ENCODE measurements at places on chromosomes 3 and 15. TPM values are rescaled to one million over a fixed set of nuclear protein-coding genes. Genes with fewer than 3 reads are reported as not detected.

DNA sequence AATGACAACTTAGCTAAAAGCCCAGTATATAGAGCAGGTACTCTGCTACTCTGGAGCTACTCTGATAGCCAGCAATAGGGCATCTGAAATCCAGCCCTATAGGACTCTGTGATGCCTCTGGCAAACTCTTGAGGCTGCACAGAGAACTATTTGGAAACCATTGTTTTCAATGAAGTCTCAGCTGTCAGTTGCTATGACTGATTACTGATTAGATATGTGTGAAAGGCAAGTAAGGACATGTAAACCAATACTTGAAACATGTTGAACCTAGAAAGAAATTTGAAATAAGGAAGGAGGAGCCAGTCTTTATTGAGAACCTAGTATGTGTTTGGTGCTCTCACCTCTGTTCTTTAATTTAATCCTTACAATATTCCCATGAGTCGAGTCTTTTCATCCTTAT is 40.2 kb upstream of the CRTC3 start:
- H3K4me1 ChIP-seq: no peaks in the 10 kb centered on the region
- H3K36me3 ChIP-seq: peaks cover 92% of the 10 kb centered on the region
- H3K27ac ChIP-seq: no peak overlapping the region
- no peak for DNase-seq
- H3K4me3 ChIP-seq: no peak overlapping the region
- no peaks in the 10 kb centered on the region for H3K27me3 ChIP-seq

DNA sequence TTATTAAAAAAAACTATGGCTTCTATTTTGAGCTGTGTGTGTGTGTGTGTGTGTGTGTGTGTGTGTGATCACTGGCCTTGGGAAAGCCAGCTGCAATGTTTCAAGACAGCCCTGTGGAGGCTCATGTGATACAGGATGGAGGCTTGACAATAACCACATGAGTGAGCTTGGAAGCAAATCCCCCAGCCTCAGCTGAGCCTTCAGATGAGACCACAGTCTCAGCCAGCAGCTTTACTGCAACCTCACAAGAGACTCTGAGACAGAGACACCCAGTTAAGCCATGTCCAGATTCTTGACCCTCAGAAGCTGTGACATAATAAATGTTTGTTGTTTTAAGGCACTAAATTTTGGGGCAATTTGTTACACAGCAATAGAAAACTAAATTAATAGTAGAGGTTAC is 52.5 kb downstream of the GRK7 start:
- H3K4me3 ChIP-seq: no peak overlapping the region
- H3K27me3 ChIP-seq: peaks cover 18% of the 10 kb centered on the region
- no peak overlapping the region for H3K27ac ChIP-seq
- no peak for DNase-seq
- H3K4me1 ChIP-seq: no peaks in the 10 kb centered on the region

GRCh38 chr3:86867982-86868381 is 123.0 kb downstream of the VGLL3 start:
- H3K4me3 ChIP-seq: no peak overlapping the region
- no peaks in the 10 kb centered on the region for H3K27me3 ChIP-seq
- H3K36me3 ChIP-seq: no peaks in the 10 kb centered on the region

The CD47 gene
- 158 TPM for total RNA-seq

DNA sequence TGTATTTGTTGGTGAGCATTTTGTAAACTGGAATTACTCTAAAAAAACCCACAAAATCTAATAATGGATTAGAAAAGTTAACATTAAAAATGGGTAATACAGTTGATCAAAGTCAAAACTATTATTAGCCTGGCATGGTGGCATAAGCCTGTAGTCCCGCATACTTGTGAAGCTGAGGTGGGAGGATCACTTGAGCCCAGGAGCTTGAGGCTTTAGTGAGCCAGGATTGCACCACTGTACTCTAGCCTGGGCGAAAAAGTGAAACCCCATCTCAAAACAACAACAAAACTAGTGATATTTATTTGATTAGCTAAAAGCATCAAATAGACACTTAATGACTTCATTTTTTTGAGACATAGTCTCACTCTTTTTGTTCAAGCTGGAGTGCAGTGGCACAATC is 3.6 kb downstream of the SNX1 start:
- H3K36me3 ChIP-seq: peaks cover 26% of the 10 kb centered on the region
- peak overlapping the region; percentile 56 for H3K27ac ChIP-seq
- H3K4me1 ChIP-seq: peaks cover 75% of the 10 kb centered on the region
- no peak overlapping the region for H3K4me3 ChIP-seq
- DNase-seq: no peak

GRCh38 chr3:194738254-194739093 is 52.8 kb downstream of the FAM43A start:
- DNase-seq: no peak
- no peak overlapping the region for H3K4me3 ChIP-seq
- no peaks in the 10 kb centered on the region for H3K27me3 ChIP-seq
- no peak overlapping the region for H3K27ac ChIP-seq
- H3K36me3 ChIP-seq: no peaks in the 10 kb centered on the region

DNA sequence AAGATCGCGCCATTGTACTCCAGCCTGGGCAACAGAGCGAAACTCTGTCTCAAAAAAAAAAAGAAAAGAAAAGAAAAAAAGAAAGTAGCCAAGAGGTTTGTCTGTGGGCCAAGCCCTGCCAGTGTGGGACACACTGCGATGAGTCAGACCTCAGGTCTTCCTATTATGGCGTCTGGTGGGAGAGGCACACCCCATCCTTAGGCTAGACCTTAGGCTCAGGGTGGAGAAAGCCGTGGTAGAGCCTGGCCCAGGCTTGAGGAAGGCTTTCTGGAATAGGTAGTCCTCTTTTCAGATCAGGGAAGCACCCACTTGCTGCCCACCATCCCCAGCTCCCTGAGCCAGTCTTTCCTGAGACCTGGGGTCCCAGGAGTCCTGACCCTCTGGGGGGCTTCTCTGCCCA is 6.0 kb downstream of the HEMK1 start:
- peaks cover 7% of the 10 kb centered on the region for H3K4me1 ChIP-seq
- H3K36me3 ChIP-seq: peaks cover 30% of the 10 kb centered on the region
- no peak overlapping the region for H3K27ac ChIP-seq

The CLDN16 gene
- total RNA-seq: not detected

- DNase-seq: no peak
- no peak overlapping the region for H3K4me3 ChIP-seq
- H3K27ac ChIP-seq: no peak overlapping the region
- H3K27me3 ChIP-seq: peaks cover 12% of the 10 kb centered on the region
- H3K36me3 ChIP-seq: no peaks in the 10 kb centered on the region
- H3K4me1 ChIP-seq: no peaks in the 10 kb centered on the region
These were observed 83.9 kb downstream of the PPARG start for GRCh38 chr3:12372741-12373280.
